ENCODE measurements at places on chromosomes 1 and 21.
A peak's percentile ranks its signal among the peaks of the same experiment; 100 is the strongest.

GRCh38 chr1:28985427-28985826 is 71.1 kb downstream of the EPB41 start:
- no peak for DNase-seq

DNA sequence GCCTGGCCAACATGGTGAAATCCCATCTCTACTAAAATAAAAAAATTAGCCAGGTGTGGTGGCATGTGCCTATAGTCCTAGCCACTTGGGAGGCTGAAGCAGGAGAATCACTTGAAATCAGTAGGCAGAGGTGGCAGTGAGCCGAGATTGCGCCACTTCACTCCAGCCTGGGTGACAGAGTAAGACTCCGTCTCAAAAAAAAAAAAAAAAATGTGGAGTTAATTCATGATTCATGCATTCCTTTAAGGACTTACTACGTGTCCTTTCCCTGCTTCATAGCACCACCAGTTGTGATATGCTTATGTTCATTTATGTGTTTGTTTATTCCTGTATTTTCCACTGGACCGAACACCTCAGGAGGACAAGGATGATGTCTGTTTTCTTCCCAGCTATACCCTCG is 12.7 kb upstream of the PRELP start:
- DNase-seq: no peak

- DNase-seq: no peak
These were observed 39.7 kb downstream of the GLUL start for GRCh38 chr1:182351790-182352364.

DNA sequence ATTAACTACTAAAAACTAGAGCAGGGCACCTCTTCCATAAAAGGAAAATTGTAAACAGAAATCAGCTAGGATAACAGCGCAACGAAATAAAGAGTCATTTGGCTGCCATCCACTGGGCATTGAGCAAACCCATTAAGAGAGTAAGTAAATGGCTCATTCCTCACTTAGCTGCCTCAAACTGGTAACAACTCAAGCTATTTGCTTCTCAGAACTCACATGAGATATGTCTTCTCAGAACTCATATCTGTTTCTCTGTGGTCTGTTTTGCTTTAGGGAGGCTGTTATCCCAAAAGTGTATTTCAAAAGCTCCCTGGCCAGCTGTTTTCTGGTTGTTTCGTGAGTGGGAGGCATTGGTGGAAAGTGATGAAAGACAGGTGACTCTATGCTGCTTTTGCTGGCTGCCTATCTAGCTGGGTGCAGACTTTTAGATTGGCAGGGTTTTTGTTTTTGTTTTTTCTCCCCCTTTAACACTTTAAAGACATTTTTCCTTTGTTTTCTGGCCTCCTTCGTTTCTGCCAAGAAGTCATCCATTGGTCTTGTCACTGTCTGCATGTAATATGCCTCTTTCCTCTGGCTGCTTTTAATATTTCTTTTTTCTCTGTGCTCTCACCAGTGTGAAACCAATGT is 269.2 kb upstream of the RGS18 start:
- no peak for DNase-seq

DNA sequence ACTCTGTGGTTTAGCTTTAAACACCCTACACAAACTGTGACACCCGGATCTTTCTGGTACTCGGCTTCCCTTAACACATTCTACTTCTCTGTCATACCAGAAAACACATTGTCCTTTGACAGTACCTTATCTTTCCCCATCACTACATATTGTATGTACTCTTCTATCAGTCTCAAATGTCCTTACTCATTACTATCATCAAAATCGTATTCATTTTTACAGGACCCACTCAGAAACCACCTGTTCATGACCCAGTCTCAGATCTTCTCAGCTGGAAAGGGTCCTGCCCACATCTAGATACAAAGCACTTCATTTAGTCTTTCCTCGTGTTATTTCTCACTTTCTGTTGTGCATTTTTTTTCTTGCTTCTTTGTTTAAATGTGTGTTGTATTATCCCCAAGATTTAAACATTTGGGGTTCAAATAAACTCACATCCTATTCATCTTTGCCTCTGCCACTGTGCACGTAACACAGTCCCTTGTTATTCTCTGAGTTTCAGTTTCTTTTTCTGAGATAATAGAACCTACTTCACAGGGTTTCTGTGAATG is 27.7 kb downstream of the CD34 start:
- no peak for DNase-seq

GRCh38 chr1:76562292-76562691 is 305.0 kb upstream of the ST6GALNAC5 start:
- DNase-seq: no peak

GRCh38 chr1:10173582-10173981 is 36.8 kb upstream of the KIF1B start:
- no peak for DNase-seq

DNA sequence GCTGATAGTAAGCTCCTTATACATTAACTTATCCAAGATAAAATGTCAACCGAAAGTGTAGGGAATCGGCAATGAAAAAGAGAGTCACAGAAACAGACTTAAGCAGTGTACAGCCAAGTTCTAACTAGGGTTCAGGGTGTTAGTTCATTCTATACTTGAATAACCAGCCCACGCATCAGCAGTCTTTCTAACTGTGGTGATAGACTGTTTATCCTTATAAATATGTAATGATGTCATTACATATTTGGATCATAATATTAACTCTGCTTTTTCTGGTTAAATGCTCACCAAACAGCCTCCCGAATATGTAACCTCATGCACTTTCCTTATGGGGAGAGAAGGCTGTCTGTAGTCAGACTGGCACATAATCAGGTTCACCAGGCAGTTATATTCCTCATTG is 11.0 kb downstream of the HMCN1 start:
- DNase-seq: no peak

DNA sequence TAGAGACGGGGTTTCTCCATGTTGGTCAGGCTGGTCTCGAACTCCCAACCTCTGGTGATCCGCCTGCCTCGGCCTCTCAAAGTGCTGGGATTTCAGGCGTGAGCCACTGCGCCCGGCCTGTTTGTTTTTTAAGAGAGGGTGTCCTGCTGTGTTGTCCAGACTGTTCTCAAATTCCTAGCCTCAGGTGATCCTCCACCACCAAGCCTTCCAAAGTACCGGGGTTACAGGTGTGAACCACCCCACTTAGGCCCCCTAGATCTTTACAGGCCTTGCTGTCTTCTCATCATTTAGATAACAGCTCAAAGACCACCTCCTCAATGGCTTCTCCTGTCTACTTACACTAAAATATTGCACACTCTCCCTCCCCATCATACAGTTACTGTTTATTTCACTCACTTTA is 6.3 kb downstream of the SESN2 start:
- DNase-seq: no peak

GRCh38 chr21:31416465-31416864 is 72.4 kb upstream of the TIAM1 start:
- DNase-seq: peak; percentile 54

GRCh38 chr1:92458146-92458545 is 28.6 kb downstream of the GFI1 start:
- DNase-seq: no peak

DNA sequence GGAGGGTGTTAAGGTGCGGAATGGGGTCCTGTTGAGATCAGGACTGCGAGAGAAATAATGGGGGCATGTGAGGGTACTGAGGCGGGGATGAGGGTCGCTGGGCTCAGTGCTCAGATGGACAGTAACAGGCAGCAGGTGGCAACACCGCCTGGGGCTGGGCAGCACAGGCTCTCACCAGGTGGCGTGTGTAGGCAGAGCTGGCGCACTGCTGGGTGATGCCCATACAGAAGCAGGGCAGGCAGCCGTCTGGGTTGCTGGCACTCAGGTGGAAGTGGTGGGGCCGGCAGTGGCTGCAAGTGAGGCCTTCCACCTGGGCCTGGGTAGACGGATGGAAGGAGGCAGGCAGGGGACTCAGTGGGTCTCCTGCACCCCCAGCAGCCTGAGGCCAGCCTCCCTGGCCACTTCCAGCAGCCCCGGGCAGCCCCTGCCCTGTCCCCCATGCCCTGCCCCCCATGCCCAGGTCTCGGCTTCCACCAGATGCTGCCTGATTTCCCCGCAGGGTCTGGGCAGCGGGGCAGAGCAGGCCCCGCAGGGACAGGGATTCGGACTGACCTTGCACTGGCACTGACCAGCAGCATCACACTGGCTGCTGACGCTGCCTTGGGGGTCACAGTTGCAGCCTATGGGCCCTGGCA is 60.5 kb downstream of the LDLRAD2 start:
- DNase-seq: no peak

DNA sequence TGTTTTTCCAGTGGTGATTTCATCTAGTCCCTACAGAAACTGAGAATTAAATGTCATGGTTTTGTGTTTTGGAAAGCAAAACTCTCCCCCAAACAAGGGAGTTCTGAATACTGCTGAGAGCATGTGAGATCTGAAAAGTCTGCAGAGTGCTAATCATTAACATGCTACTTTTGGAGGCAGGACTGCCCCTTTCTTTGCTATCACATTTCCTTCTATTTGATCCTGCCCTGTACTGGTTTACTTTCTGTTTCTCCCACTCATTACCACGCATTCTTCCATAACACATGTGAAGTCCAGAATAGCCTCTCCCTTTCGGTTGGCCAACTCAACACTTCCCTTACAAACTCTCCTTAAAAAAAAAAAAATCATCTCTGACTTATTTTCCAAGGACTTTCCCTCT is 63.6 kb downstream of the GADD45A start:
- no peak for DNase-seq

- no peak for DNase-seq
These were observed 64.4 kb downstream of the FAAP20 start for GRCh38 chr1:2130156-2130555.

DNA sequence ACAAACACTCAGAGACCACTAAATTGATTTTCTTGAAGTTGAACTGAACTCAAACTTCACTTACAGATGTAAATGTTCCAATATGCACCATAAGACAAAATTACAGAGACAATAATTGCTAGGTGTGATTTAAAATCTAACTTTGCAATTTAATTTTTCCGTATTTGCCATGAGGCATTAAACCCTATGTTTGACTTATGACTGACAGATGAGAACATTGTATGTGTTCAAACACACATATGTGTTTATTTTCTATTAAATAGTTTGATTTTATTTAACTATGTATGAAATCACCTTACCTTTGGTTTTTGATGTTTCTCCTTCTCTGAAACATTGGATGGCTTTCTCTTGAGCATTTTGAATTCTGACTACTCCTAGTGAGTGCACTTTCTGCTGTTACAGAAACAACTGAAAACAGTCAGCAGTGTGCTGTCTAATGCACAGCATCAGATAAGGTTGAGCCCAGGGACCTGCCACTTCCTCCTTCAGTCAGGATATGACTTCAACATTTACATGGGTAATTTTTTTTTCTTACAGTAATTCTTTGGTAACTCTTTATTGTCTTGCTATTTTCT is at the start of gene SAMSN1:
TSS of gene SAMSN1 (minus strand) at position 410 of the 575 bp plus-strand sequence. CDS start at position 356, 54 bp downstream.
- DNase-seq: no peak

DNA sequence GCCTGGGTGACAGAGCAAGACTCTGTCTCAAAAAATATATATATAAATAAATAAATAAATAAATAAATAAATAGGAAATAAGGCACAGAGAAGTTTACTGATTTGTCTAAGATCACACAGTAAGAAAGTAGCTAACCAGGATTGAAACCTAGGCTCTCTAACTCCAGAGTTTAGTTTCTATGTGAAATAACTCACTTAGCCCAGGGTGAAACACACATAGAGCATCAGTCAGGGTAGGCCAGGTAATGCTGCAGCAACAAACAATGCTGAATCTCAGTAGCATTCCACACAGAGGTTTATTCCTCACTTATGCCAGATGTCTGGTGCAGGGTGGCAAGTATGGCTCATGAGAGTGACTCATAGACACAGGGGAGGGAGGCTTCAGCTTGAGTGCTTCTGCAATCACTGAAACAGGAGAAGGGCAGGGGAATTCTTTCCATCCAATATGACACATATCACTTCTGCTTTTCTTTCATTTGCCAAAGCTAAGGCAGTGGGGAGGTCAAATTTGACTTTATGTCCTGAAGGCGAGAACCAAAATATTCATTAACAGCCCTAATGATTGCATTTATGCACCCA is 37.1 kb upstream of the KANK4 start:
- DNase-seq: no peak

- DNase-seq: peak; percentile 60
These were observed 431 bp downstream of the ARPC5 start for GRCh38 chr1:183635099-183635605.

DNA sequence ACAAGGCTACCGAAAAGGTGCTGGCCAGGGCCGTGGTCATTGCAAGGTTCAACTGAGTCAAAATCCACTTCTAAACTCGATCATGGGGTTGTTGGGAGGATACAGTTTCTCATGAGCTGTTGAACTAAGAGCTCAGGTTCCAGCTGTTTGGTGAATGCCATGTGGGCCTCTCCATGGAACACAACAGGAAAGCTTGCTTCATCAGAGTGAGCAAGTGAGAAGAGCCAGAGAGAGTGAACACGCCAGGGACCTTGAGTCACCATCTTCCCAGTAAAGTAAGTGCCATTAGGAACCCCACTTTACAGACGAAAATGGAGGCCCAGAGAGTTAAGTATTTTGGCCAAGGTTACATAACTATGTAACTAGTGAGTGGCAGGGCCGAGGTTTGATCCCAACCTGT is 475.1 kb upstream of the VAMP3 start:
- DNase-seq: no peak

GRCh38 chr1:15431571-15431948 is 6.7 kb upstream of the CTRC start:
- no peak for DNase-seq

DNA sequence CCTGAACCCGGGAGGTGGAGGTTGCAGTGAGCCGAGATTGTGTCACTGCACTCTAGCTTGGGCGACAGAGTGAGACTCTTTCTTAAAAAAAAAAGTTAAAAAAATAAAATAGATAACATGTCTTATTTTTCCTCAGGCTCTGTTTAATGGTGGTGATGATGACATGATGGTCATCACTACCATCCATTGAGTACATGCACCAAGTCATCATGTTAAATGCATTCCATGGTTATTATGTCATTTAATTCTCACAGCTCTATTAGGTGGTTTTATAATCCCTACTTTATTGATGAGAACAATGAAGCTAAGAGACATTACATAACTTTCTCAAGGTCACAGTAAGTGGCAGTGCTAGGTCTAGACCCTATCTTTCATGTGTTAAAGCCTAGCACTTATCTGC is 34.4 kb upstream of the MAB21L3 start:
- DNase-seq: no peak

DNA sequence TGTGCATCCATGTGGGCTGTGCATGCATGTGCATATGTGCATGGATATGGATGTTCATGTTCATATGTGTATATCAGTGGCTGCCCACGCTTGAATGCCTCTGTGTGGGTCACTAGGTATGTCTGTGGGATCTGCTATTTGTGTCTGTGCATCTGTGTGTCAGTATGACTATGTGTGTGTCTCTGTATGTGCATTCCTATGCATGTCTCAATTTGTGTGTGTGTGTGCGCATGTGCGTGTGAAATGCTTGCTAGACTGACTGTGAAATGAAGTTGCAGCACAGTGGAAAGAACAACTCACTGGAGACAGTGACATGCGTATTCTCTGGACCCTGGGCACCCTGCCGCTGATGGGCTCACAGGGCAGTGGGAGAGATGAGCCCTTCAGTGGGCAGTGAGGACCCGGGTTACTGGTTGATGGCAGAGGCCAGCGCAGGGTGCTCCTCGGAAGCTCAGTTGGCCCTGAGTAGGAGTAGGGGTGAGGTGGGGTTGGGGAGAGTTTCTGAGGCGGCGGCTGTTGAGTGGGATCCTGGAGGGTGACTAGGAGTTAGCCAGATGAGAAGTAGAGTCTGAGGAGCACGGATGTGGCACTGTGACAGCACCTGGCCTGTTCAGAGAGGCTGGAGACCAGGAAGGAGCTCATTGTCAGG is 43.2 kb upstream of the POU3F1 start:
- no peak for DNase-seq

- no peak for DNase-seq
These were observed 123.5 kb downstream of the PTPN14 start for GRCh38 chr1:214427871-214428277.
